Fibroblast of the aortic adventitia (primary cell): ENCODE measurements at places on chromosomes 2 and 18. TPM values are rescaled to one million over a fixed set of nuclear protein-coding genes. Genes with fewer than 3 reads are reported as not detected.

The RAB6D gene
- total RNA-seq, result under 0.01 TPM in 1 of 2 replicates, not detected in the other

DNA sequence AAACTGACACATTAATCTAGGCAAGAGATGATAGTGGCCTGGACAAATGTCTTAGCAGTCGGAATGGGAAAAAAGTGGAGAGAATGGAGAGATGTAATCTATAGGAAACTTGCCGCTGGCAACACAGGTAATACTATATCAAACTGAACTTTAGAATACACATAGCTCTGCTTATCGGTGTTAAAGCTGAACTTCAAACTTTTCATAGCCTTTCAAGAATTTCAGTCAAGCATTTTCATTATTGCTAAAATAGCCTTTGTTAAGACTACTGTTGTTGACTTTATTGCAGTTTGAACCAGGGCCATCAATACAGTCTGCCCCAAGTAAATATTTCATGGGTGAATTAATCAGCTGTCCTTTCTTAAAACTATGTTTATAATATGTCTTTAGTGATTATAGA, 12.9 kb upstream of the CHST9 start:
- no peak for DNase-seq

- no peak for DNase-seq
Observed at GRCh38 chr2:8217468-8218030, 464.3 kb upstream of the ID2 start.

The MYO3B gene
- total RNA-seq, result 0.09 and 0.33 TPM in 2 replicates
